Fibroblast of pulmonary artery (primary cell): ENCODE measurements at places on chromosomes 1 and 21.

GRCh38 chr1:163399976-163400601, 78.3 kb downstream of the NUF2 start:
- no peak for DNase-seq

DNA sequence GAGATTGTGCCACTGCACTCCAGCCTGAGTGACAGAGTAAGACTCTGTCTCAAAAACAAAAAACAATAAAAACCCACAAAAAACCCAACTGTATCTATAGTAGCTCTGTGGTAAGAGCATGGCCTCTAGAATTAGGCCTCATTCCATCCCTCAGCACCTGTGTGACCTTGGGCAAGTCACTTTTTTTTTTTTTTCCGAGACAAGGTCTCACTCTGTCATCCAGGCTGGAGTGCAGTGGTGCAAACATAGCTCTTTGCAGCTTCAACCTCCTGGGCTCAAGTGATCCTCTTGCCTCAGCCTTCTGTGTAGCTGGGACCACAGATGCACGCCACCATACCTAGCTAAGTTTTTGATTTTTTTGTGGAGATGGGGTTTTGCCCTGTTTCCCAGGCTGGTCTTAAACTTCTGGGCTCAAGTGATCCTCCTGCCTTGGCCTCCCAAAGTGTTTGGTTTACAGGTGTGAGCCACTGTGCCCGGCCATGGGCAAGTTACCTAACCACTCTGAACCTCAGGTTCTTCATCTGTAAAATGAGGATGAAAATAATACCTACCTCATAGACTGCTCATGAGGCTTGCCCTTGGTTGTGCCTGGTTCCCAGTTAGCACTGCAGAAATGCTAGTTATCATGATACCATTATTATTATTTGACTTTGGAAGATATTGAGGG, 15.3 kb upstream of the MYOM3 start:
- DNase-seq, result no peak

- no peak for DNase-seq
Measured at GRCh38 chr1:4736254-4736653, 81.8 kb downstream of the AJAP1 start.

- no peak for DNase-seq
Measured at GRCh38 chr1:21095976-21096375, 80.7 kb downstream of the EIF4G3 start.

GRCh38 chr1:54995835-54996234, 2.9 kb upstream of the BSND start:
- no peak for DNase-seq
